ENCODE measurements at places on chromosomes 16 and 17.

DNA sequence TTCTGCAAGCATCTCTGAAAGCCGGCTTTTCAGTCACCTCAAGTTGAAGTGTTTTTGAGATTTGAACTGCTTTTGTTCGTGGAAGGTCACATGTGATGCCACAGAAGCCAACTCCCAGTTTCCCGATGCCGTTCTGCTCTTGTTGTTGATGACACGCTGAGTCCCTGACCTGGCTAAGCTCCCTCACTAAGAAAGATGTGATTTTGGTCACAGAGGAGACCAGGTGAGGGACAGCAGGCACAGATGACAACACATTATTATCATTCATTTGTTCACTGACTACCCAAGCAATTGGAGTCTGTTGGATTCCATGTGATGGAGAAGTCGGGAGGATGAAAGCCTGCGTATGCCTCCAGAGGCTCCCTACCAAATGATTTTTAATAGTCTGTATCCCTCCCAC lies 822.4 kb upstream of the RBFOX1 start:
- no peak for DNase-seq

GRCh38 chr16:86818671-86819532 lies 240.6 kb downstream of the FOXL1 start:
- no peak for DNase-seq

- peak; percentile 79 for DNase-seq
Measured at GRCh38 chr16:16096121-16096857, 127.0 kb downstream of the ABCC6 start.

- DNase-seq: no peak
Measured at GRCh38 chr16:50627419-50627818, 53.7 kb downstream of the SNX20 start.

DNA sequence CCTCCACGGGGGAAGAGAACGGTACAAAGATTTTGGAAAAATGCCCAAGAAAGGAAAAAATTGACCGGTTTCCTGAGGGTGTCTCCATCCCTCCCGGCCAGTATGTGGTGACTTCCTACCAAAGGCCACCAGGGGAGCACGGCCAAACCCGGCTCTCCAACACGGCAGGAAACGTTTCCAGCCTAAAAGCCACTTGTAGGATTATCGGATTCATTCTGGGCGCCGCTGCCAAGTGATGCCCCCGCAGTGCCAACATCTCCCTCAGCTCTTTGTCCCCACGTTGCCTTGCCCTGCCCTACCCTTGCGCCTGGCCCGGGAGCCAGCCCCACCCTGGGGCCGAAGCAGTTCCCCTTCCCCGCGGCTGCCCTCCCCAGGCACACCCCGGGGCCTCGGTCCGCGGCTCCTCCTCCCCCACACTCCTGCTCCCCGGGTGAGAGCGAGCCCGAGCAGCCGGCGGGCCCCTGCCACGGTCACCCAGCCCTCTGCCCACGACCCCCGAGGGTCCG lies 688 bp downstream of the CRK start:
- no peak for DNase-seq

DNA sequence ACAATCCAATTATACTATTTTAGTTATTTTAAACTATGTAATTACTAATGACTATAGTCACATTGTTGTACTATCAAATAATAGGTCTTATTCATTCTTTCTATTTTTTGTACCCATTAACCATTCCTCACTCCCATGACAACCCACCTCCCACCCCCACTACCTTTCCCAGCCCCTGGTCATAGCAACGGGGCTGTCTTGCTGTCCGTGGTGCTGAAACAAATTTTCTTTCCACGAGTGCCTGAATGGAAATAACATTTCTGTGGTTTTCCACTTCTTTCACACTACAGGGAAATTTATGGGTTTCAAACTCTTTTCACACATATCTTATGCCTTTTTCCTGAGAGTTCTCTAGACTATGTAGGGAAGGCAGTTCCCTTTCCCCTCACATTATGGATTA lies 326.6 kb downstream of the PHKB start:
- DNase-seq: no peak

- no peak for DNase-seq
Measured at GRCh38 chr17:77419547-77420094, 278.9 kb downstream of the SEC14L1 start.

GRCh38 chr16:25012525-25012991 lies 2.6 kb downstream of the ARHGAP17 start:
- peak; percentile 94 for DNase-seq

DNA sequence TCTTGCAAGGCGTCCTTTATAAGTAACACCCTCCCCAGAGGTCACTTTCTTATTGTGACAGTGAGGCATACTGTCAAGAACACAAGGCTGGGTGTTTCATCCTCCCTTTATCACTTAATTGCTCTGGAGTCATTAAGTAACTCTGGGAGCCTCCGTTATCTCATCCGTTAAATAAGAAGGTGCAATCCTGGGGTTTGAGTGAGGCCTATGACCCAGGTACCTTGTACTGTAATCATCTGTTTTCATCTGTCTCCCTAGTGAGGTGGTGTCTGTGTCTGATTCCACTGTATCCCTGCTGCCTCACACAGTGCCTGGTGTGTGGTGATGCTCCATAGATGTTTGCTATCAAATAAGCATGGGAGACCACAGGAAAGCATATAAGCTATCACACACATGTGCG lies 17.7 kb downstream of the TNS4 start:
- no peak for DNase-seq

- DNase-seq: no peak
Measured at GRCh38 chr16:89709166-89709565, 7.7 kb upstream of the SPATA2L start.

DNA sequence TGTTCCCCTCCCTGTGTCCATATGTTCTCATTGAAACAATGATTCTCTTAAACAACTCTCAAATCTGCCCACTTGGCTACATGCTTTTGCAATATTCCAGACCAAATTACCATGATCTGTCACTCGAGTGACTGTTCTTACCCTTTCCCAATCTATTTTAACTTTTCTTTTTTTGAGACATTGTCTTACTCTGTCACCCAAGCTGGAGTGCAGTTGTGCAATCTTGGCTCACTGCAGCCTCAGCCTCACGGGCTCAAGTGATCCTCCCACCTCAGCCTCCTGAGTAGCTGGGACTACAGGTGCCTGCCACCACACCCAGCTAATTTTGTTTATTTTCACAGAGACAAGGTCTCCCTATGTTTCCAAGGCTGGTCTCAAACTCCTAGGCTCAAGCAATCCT lies 58.8 kb upstream of the CLEC18A start:
- no peak for DNase-seq

- no peak for DNase-seq
Measured at GRCh38 chr17:28949185-28950016, 1.9 kb downstream of the PHF12 start.

DNA sequence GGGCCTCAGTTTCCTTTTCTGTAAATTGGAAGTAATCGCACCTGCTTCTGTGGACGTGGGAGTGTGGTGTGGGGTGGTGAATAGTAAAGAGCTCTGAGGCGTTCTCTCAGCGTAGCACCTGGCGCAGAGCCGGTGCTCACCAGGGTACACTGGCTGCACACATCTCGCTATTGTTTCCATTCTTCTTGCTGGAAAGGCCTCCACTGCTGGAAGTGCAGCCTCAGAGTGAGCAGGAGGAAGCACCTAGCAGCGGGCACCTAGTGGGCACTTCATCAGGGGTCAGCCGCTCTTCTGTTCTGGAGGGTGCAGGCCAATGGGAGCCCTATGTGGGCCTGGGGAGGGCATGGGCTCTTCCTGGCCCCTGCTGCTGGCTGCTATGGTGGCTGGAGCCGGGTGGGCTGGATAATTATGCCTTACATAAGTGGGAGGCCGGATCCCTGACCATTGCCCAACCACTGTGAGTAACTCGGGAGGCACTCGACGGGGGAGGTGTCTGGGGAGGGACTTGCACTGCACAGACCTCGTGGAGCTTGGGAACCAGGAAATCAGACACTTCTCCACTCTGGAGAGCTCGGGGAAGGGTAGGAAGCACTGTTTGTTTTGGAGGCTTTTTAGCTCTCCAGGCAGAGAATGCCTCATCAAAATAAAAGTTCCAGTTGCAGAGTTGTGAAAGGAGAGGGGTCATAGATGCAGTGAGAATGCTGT lies 1.7 kb downstream of the MAP2K3 start:
- DNase-seq: peak; percentile 91

GRCh38 chr16:4593086-4593485 lies 21.6 kb downstream of the UBALD1 start:
- no peak for DNase-seq

DNA sequence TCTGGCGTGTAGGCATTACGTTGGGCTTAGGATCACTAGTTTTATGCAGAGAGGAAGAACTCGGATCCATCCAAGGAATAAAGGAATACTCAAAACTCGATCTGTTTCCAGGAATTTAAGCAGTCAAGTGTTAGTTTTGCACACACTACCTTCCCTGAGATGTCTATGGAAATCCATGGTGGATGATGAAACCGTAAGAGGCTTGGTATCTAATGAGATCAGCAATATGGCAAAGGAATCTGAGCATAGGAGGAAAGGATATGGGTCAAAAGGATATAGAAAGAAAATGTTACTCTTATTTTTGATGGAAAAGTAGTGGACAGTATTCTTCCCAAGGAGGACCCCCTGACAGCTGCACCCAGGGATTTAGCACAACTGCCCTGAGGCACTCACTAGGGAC lies 59.6 kb downstream of the SMG6 start:
- DNase-seq: no peak

- DNase-seq: no peak
Measured at GRCh38 chr17:57338257-57338914, 82.1 kb downstream of the MSI2 start.

DNA sequence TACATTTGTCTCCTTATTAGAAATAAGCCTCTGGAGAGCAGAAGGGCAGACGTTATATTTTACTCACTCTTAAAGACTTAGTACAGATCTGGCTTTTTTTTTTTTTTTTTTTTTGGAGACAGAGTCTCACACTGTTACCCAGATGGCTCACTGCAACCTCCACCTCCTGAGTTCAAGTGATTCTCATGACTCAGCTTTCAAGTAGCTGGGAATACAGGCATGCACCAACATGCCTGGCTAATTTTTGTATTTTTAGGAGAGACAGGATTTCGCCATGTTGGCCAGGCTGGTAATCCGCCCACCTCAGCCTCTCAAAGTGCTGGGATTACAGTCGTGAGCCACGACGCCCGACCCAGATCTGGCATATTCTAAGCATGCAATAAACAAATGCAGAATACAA lies 36.4 kb upstream of the TMEM97 start:
- peak; percentile 74 for DNase-seq

DNA sequence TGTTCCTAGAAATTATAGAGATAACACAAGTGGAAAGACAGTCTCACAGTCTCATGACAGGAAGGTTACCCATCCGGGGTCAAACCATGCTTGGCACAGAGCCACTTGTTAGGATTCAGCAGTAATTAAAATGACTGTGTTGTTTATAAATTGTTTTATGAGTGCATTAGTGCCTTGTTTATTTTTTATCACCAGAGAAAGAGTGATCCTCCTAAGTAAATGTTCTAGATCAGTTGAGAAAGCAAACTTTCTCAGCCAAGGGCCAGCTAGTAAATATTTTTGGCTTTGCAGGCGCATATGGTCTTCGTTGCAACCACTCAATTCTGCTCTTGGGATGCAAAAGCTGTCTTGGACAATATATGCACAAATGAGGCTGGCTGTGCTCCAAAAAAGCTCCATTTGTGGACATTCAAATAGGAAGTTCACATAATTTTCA lies 253.9 kb upstream of the CACNG5 start:
- DNase-seq: peak; percentile 65

DNA sequence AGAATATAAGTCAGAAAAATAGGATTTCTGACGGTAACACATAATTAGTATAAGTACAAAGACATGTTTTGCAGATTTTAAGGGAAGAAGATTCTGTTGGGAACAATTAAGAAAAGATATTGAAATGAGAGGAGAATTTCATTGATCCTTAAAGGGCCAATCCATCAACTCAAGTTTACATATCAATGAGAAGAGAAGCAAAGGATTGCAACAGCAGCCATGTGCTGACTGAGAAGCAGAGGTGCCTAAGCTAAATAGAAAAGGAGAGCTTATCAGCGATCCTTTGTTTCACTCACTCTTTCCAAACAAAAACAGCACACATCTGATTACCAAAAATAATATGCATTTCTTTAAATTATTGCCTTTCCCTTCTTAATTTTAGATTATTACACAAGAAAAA lies 94.6 kb downstream of the ITFG1 start:
- no peak for DNase-seq

- no peak for DNase-seq
Measured at GRCh38 chr16:85005285-85006069, 5.9 kb downstream of the ZDHHC7 start.

DNA sequence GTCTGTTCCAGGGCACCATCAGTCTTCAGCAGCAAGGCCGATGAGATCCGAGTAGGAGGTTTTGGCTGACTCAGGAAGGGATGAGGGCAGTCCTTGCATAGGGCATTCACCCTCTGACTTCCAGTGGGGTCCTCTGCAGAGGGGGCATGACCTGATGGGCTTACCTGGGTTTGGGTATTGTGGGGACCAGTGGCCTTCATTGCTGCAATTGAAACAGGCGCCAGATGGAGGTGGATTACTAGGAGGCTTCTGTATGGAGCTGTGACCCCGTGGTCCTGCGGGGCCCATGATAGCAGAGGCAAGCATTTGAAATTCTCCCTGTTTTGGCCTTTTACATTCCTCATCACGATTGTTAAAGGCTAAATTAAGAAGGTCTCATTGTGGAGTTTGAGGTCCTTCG lies 2448.7 kb downstream of the TP53TG3F start:
- no peak for DNase-seq

DNA sequence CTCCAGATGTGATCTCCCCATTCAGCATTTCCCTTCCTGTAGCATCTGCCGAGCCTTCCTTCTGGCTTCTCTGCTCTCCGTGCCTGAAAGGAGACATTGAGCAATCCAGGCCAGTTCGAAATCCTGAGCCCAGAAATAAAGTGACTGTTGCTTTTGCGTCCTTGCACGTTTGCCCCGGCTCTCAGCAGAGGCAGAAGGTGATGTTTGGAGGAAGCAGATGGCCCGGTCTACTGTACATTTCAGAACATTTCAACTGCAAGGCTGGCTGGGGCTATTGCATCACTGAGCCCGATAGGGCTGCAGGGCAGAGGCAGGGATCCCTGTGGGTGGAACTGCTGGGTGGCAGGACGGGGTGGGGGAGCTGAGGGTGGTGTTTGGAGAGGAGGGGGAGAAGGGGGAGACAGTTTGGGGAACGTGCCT lies 29.4 kb downstream of the IRF8 start:
- DNase-seq: peak; percentile 11

- DNase-seq: no peak
Measured at GRCh38 chr16:70701998-70702397, 16.1 kb upstream of the MTSS2 start.

GRCh38 chr16:84820305-84820684 lies 510 bp downstream of the CRISPLD2 start:
- no peak for DNase-seq

GRCh38 chr17:77003699-77004098 lies 135.5 kb downstream of the MGAT5B start:
- DNase-seq: no peak

DNA sequence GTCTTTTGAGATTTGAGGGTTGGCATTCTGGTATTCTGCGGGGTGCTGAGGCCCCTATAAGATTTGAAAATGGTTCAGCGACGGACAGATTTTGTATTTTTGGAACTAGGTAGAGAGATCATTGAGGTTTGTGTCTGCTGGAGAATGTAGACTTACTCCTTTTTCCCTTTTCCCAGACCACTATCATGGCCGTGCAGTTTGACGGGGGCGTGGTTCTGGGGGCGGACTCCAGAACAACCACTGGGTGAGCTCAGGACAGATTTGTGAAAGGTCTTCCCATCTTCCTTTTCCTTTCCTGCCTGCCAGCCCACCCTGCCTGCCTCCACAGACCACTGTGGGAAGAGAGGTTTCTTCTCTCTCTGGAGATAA lies 572 bp downstream of the PSMB6 start:
- no peak for DNase-seq

Data from BJ (cell line).